ENCODE measurements at places on chromosomes 16 and 17.

GRCh38 chr16:27174798-27175197 is 28.5 kb upstream of the KDM8 start:
- H3K4me1 ChIP-seq: no peaks in the 10 kb centered on the region
- no peak overlapping the region for H3K27ac ChIP-seq
- no peak overlapping the region for H3K4me3 ChIP-seq
- DNase-seq: no peak
- H3K36me3 ChIP-seq: peaks cover 7% of the 10 kb centered on the region

DNA sequence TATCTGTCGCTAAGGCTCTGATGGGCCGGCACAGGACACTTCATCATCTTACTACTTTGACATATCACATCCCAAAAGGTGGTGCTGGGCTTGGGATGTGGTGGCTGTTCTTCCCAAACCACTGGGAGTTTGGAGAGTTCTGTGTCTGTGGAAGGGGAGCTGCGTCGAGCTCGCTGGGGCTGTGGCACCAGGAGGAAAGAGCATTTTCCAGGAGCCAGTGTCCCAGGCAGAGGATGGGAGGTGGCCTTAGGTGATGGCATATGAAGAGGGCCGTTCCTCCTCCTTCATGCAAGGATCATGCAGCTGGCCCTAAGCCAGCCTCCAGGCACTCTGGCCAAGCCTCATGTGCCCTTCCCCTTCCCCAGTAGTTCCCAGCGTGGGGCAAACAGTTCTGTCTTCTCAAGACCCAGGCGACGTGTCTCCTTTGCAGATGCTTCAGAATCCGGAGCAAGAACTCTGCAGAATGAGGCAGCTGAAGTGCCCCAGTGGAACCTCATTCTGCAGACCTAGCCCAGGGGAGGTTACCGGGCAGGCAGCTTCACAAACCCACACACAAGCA is 89.4 kb upstream of the TNRC6C start:
- H3K27me3 ChIP-seq: no peaks in the 10 kb centered on the region
- H3K4me1 ChIP-seq: peaks cover 37% of the 10 kb centered on the region
- H3K4me3 ChIP-seq: no peak overlapping the region

- no peak for DNase-seq
- H3K4me1 ChIP-seq: peaks cover 5% of the 10 kb centered on the region
- no peak overlapping the region for H3K4me3 ChIP-seq
- H3K27ac ChIP-seq: no peak overlapping the region
Measured at GRCh38 chr16:16096858-16097213, 126.5 kb downstream of the ABCC6 start.

- H3K36me3 ChIP-seq: no peaks in the 10 kb centered on the region
- H3K27me3 ChIP-seq: no peaks in the 10 kb centered on the region
- no peak overlapping the region for H3K4me3 ChIP-seq
Measured at GRCh38 chr16:49744244-49745220, 111.4 kb downstream of the ZNF423 start.

DNA sequence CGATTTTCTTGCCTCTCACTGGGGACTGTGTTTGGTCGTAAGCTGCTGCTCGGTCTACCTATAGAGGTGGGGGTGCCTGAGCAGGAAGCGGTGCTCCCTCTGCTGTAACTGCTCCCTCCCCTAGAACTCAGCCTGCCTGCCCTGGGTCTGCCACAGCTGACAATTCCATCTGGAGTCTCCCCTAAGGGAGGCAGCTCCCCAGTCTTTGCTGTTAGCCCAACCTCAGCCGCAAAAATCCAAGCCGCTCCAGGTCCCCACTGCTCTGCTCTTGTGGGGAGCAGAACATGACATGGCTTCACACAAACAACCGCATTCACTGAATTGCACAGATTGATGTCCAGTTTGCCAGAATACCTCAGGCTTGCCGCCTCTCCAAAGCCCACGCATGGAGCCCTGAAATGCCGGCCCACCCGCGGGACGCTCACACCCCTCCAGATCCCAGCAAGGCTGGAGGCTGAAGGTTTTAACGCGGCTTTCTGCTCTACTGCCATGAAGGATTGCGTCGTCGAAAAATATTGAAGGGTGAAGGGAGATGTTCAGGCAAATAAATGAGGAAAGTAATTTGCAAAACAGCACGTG is 221.5 kb upstream of the FOXF1 start:
- peak overlapping the region; percentile 78 for H3K4me3 ChIP-seq
- H3K27me3 ChIP-seq: peaks cover 100% of the 10 kb centered on the region
- DNase-seq: peak; percentile 41
- H3K36me3 ChIP-seq: no peaks in the 10 kb centered on the region
- peaks cover 59% of the 10 kb centered on the region for H3K4me1 ChIP-seq
- H3K27ac ChIP-seq: no peak overlapping the region

DNA sequence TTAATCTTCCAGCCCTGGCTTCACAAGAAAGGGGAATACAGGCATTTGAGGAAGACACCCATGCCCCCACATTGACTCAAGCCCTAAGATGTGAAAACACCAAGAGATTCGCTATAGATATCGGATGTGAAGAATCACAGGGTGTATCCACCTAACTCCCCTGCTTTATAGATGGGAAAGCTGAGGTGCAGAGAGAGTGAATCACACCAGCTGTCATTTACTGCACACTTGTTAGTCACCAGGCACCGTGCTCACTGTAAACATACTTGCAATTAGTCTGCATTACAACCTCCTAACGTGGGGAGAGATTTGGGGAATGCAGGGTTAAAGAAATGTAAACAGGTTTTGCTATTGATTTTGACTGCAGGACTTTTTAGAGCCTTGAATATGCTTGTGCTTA is 325.5 kb downstream of the C16orf95 start:
- H3K4me1 ChIP-seq: 0 out of 2 replicates have a peak, but pooled peaks cover 3% of the 10 kb centered on the region
- no peak for DNase-seq
- H3K36me3 ChIP-seq: no peaks in the 10 kb centered on the region
- H3K27ac ChIP-seq: no peak overlapping the region
- H3K27me3 ChIP-seq: 0 out of 2 replicates have a peak, but pooled peaks cover 3% of the 10 kb centered on the region

- DNase-seq: no peak
- no peak overlapping the region for H3K27ac ChIP-seq
- H3K36me3 ChIP-seq: no peaks in the 10 kb centered on the region
- peaks cover 8% of the 10 kb centered on the region for H3K27me3 ChIP-seq
- H3K4me1 ChIP-seq: peaks cover 14% of the 10 kb centered on the region
Measured at GRCh38 chr17:34852614-34853013, 108.6 kb downstream of the CCT6B start.

GRCh38 chr16:77721752-77722308 is 484 bp upstream of the NUDT7 start:
- H3K36me3 ChIP-seq: peaks cover 9% of the 10 kb centered on the region
- peak overlapping the region; percentile 52 for H3K4me3 ChIP-seq
- no peak for DNase-seq
- peak overlapping the region; percentile 98 for H3K27ac ChIP-seq
- H3K27me3 ChIP-seq: no peaks in the 10 kb centered on the region

GRCh38 chr17:30376621-30377452 is 1.9 kb upstream of the CPD start:
- H3K4me1 ChIP-seq: peaks cover 46% of the 10 kb centered on the region
- peaks cover 40% of the 10 kb centered on the region for H3K27me3 ChIP-seq
- H3K4me3 ChIP-seq: 0 out of 2 replicates have a peak overlapping the region, but pooled peaks have one; percentile 1
- H3K27ac ChIP-seq: no peak overlapping the region
- H3K36me3 ChIP-seq: no peaks in the 10 kb centered on the region
- no peak for DNase-seq

DNA sequence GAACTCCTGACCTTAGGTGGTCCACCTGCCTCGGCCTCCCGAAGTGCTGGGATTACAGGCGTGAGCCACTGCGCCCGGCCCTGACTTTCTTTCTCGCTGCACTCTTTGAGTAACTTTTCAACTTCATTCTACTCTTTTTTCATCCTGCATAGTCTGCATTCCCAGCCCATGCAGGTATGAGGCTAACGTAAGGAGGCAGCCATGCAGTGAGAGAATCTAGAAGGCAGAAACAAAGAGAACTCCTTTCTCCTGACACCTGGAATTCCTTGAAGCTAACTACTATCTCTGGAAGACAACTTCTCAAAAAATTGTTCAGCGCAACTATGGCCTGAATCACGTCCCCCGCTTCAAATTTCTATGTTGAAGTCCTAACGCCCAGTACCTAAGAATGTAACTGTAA is 152.0 kb downstream of the SLC39A11 start:
- H3K27me3 ChIP-seq: no peaks in the 10 kb centered on the region
- H3K4me3 ChIP-seq: no peak overlapping the region
- peaks cover 24% of the 10 kb centered on the region for H3K4me1 ChIP-seq
- DNase-seq: no peak
- H3K36me3 ChIP-seq: no peaks in the 10 kb centered on the region

GRCh38 chr16:82945420-82946101 is 318.8 kb downstream of the CDH13 start:
- H3K4me3 ChIP-seq: no peak overlapping the region
- DNase-seq: no peak
- H3K36me3 ChIP-seq: no peaks in the 10 kb centered on the region
- no peaks in the 10 kb centered on the region for H3K27me3 ChIP-seq

DNA sequence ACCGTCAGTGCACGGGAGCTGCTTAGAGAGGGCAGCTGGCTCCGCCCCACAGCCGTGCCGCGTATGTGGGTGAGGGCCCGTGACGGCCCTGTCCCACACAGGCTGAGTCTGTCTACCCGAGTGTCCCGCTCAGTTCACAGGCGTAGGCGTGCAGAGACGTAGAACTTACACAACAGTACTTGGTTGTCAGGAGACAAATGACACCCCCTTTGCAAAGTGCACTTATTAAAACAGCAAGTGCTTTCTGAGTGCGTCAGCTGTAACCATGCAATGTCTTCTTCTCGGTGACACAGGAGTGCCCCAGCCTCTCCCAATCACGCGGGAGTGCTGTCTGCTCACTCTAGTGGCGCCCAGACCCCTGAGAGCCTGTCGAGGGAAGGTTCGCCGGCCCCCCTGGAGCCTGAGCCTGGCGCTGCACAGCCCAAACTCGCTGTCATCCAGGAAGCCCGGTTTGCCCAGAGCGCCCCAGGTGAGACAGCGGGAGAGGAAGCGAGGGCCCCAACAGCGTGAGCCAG is 64.2 kb downstream of the FOXK2 start:
- no peak overlapping the region for H3K4me3 ChIP-seq
- H3K36me3 ChIP-seq: peaks cover 52% of the 10 kb centered on the region
- H3K4me1 ChIP-seq: no peaks in the 10 kb centered on the region
- H3K27ac ChIP-seq: no peak overlapping the region

DNA sequence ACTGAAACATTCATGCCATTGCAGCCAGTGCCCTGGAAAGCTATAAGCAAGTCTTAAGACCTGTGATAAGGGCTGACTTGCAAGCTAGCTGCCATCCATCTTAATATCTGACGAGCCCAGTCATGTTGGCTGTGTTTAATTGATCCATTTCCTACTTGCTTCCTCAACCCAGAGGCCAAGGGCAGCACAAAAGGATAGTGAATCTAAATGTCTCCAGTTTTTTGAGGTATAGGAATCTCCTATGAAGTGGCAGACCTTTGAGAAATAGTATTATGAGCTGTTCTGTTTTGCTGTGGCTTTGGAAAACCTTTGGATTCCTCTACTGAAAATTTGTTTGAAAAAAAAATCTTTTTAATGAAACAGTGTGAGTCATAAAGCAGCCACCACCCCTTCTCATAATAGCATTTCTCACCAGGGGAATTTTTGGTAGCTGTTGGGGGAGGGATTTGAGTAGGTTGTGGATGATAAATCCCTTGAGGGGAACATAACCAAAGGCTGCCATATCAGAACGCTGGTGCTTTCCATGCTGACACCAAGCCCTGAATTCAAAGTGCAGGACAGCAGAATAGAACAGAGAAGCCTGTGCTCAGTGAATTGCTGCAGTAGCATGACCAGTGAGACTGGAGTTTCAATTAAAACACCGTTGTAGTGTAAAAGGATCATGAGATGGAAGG is 12.9 kb downstream of the ZNRF1 start:
- H3K27ac ChIP-seq: no peak overlapping the region
- H3K4me3 ChIP-seq: no peak overlapping the region
- peaks cover 27% of the 10 kb centered on the region for H3K4me1 ChIP-seq
- H3K27me3 ChIP-seq: no peaks in the 10 kb centered on the region
- no peaks in the 10 kb centered on the region for H3K36me3 ChIP-seq

DNA sequence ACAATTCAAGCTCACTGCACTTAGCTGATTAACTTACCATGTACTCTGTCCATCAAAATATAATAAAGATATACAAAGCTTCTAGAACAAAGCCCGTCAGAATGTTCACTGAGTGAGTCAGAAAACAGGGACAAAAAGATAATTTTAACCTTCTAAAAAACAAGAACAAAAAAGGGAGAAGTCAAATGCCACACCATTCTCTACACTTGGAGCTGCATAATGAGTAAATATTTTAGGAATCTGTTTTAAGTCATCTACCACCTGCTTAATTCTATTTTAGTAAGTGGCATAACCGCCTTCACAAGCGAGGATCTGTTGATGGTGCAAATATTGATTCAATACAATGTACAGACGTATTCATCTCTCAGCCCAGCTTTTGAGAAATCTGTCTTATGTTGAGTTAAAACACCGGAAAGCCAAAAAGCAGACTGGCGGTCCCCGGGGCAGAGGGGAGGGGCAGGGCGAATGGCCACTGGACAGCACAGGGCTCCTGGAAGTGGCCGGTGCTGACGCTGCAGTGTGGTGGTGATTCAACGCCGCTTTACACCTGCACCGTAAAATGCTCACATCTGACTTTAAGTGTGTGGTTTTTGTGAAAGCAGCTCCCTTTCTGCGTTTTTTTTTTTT is 20.1 kb downstream of the RAB40B start:
- no peaks in the 10 kb centered on the region for H3K4me1 ChIP-seq
- DNase-seq: no peak
- no peak overlapping the region for H3K27ac ChIP-seq
- no peak overlapping the region for H3K4me3 ChIP-seq

GRCh38 chr17:15117239-15117638 is 147.9 kb downstream of the PMP22 start:
- H3K27ac ChIP-seq: no peak overlapping the region
- H3K36me3 ChIP-seq: peaks cover 15% of the 10 kb centered on the region
- DNase-seq: no peak
- H3K4me1 ChIP-seq: peaks cover 45% of the 10 kb centered on the region

- H3K27me3 ChIP-seq: no peaks in the 10 kb centered on the region
- H3K27ac ChIP-seq: no peak overlapping the region
- H3K4me1 ChIP-seq: peaks cover 20% of the 10 kb centered on the region
- no peak for DNase-seq
- no peaks in the 10 kb centered on the region for H3K36me3 ChIP-seq
- H3K4me3 ChIP-seq: no peak overlapping the region
Measured at GRCh38 chr17:72903522-72903921, 189.0 kb downstream of the SLC39A11 start.
